ENCODE measurements at places on chromosomes 11 and 22.

DNA sequence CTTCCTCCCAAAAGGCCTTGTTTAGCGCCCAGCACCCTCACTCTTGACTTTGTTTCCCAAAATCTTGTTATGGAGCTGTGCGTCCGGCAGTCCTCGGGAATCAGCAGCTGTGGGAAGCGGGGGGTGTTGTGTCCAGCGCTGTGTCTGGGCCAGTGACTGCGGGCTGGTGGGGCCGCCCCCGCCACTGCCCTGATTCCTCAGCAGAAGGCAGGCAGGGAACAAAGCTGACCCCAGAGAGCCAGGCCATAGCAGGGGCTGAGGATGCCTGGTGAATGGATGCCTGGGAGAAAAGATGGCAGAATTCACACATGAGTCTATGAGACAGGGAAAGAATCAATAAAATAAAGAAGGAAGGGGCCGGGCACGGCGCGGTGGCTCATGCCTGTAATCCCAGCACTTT is 2.5 kb downstream of the APOBEC3C start:
- DNase-seq = no peak

- no peak for DNase-seq
These were observed 4.3 kb upstream of the CHID1 start for GRCh38 chr11:914747-915501.

GRCh38 chr11:57913715-57914704 is 109.7 kb upstream of the OR9Q1 start:
- DNase-seq = no peak

- no peak for DNase-seq
These were observed 92.5 kb downstream of the CCDC83 start for GRCh38 chr11:85947431-85948272.

DNA sequence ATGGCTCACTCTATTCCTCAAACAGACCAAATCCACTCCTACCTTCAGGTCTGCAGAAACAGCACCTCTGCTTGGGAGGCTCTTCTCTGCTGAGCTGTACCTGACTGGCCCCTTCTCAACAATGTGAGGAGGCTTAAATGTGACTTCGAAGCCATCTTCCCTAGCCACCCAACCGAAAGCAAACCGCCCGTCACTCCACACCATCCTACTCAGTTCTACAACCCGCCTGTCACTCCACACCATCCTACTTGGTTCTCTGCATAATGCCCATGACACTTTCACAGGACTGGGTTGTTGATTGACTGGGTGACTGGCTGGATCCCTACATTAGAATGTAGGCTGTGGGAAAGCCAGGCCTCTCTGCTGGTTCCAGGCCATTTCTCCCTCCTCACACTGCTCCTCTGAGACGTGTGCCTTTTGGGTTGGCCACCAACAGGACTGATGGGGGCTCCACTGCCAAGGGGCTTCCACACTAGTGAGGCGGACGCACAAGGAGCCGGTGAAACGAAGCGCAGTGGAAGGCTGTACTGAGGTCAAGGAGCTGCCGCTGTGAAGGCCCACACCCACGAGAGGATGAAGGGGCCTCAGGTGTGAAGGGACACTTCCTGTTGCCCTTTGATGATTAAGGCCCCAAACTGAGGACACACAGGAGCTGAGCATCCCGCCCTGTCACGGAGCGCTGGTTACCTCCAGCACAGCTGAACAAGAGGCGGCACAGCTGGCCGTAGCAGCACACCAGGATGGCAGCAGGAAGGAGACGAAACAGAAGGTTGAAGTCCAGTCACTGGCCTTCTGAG is 47.5 kb upstream of the SPATA19 start:
- DNase-seq = no peak

- DNase-seq = no peak
These were observed 36.3 kb downstream of the KCNC1 start for GRCh38 chr11:17770917-17771316.

GRCh38 chr11:64180891-64181290 is 5.1 kb upstream of the STIP1 start:
- no peak for DNase-seq

DNA sequence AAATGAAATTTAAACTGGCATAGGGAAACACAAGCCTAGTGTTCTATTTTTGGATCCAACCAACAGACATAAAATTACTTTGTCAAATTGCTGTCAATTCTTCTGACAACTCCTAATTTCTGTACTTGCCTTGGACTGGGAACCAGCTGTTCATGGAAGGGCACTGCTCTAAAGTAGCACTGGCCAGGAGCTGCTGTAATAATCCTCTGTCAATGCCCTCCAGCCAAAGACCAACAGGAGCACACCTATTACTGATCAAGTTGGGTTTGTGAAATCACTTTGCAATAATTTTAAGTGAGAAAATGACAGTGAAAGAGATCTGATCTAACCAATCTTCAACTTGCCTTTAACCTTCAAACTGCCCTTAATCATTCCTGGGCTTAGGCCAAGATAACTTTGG is 18.9 kb upstream of the TMEM123 start:
- DNase-seq = no peak

GRCh38 chr22:49048591-49048990 is 779.1 kb downstream of the BRD1 start:
- no peak for DNase-seq

DNA sequence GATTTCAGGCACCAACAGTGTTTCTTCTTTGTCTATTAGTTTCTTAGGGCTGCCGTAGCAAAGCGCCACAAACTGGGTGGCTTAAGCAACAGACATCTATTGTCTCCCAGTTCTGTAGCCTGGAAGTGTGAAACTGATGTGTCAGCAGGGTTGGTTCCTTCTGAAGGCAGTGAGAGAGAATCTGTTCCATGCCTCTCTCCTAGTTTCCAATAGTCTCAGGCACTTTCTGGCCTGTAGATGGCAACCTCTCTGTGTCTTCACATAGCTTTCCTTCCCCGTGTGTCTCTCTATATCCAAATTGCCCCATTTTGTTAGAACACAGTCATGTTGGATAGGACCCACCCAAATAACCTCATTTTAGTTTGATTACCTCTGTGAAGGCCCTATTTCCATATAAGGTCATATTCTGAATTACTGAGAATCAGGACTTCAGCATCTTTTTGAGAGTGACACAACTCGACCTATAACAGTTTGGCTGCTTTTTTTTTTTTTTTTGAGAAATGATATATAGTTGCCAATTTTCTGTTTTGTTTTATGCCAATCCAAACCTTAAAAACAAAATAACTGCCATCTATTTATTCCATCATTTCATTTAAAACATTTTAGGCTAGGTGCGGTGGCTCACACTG is 108.2 kb downstream of the SLC36A4 start:
- no peak for DNase-seq

DNA sequence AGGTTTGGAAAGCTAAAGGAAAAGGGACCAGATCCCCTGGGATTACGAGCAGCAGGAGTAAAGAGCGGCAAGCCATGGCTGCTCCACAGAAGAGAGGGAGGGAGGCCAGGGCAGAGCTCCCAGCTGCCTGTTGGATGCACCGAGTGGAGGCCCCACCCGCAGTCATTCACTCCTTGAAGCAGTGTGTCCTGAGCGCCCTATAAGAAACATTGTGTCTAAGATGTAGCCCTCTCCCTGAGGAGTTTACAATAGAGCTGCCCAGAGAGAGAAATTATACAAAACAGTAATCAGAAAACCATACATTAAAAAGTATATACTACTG is 54.7 kb upstream of the CSNK2A3 start:
- no peak for DNase-seq

DNA sequence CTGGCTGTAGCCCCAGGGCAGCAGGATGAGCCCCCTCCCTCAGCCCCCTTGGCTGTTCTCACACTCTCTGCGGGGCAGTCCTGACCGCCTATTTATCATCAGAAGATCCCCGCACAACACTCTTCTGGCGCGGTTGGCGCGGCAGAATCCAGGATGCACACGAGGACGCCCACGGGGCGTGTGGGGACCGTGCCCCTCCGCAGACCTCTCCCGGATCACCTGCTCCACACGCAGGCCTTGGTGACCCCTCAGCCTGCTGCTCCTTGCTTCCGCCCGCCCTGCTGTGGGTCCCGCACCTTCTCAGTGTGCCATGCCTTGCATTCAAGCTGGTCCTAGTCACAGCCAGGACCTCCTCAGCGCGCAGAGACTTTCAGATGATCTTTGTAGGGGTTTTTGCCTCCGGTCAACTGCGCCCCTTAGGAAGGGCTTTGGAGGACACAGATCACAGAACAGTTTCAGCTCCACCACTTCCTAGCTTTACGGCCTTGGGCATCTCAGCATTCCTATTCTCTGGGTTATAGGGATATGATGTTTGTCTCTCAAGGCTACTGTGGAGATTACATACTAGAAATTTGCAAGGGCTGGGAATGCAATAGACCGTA is 841 bp upstream of the TUB start:
- DNase-seq = no peak

DNA sequence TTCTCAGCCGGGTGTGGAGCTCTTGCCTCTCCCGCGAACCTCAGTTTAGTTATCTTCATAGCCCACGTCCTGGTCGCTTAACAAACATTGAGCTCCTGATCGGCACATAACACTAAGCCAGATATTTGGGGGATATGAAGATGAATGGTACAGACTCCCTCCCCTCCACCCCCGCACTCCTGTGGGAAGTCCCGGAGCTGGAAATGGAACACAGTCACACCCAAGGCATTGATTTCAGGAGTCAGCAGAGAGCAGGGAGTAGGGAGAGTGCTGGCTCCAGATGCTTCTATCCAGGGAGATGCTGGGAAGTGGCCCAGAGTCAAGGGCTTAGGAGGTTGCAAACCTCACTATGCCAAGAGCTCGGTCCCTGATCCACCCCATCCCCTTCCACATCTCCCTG is 26.1 kb upstream of the CABP7 start:
- DNase-seq = no peak

DNA sequence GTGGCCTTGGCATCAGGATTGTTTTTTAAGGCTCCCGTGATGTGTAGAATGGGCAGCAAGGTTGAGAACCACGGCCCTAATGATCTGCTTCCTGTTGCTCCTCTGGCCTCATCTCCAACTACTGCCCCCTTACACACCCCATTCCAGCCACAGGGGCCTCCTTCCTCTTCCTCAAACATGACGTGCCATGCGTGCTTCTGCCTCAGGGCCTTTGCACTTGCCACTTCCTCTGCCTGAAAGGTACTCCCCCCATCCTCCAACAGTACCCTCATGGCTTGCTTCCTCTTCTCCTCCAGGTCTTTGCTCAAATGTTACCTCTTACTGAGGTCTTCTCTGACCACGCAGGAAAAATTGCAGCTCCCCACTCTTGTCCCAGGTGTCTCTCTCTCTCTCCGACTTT is 93.9 kb upstream of the CSNK2A3 start:
- DNase-seq = no peak

- no peak for DNase-seq
These were observed 154.9 kb downstream of the TRPC6 start for GRCh38 chr11:101428918-101429317.

GRCh38 chr11:82004537-82005213 is 729.0 kb downstream of the FAM181B start:
- DNase-seq = no peak

GRCh38 chr11:105757107-105757506 is 147.2 kb downstream of the GRIA4 start:
- DNase-seq = no peak

GRCh38 chr22:20956258-20957101 is 10.6 kb upstream of the AIFM3 start:
- DNase-seq = no peak

DNA sequence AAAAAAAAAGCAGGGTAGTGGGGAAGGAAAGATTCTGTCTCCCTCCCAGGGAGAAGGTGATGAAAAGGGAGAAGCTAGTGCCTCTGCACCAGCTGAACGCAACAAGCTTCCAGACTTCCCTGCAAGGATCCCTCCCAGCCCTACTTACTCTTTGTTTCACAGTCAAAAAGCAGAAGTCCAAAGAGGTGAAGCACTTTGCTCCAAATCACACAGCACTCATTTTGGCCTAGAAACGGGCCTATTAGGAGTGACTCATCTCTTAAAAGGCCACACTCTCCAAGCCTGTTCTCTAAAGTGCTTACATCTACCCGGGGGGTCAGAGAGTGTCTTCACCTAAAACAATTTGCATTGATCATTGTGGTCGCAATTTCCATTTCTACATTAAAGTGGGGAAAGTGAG is 17.7 kb upstream of the GRK3 start:
- no peak for DNase-seq

GRCh38 chr11:115990004-115990447 is 485.8 kb upstream of the CADM1 start:
- DNase-seq = no peak

DNA sequence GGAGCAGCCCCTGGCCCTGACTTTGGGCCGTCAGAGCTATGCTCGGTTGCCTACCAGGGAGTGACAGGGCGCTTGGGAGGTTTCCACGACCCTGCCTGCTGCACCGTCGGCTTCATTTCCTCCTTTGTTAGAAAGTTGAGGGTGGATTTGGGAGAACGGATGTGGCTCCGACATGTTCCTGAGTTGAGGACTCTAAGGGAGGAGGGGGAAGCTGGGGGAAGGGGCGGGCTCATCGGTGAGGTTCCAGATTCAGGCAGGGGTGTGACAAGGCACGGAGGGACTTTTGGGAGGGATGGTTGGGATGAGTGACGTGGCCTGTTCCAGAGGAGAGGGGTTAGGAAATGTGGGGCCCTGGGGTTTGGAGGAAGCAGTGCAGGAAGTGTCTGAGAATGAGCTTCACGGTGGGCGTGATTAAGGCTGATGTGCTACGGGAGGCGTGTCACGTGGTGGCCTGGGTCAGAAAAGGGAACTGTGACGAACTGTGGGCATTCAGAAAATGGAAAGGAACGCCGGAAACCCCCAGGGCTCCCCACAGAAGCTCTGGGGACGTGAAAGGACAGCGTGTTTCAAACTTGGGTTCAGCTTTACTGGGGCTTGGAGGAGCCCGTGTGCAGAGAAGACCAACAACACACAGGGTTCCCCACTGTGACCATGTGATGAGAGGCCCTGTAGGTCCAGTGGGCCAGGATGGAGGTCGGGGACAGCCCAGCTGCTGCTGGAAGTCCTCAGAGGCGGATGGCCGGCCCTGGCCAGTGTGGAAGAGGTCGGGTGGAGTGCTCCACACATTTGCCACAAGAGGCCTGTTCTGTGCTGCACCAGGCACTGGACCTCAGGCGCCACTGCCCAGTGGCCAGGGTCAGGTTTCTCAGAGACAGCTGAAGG is 2.8 kb downstream of the PARVB start:
- peak; percentile 33 for DNase-seq

GRCh38 chr11:12693479-12694182 is 19.4 kb downstream of the TEAD1 start:
- no peak for DNase-seq

DNA sequence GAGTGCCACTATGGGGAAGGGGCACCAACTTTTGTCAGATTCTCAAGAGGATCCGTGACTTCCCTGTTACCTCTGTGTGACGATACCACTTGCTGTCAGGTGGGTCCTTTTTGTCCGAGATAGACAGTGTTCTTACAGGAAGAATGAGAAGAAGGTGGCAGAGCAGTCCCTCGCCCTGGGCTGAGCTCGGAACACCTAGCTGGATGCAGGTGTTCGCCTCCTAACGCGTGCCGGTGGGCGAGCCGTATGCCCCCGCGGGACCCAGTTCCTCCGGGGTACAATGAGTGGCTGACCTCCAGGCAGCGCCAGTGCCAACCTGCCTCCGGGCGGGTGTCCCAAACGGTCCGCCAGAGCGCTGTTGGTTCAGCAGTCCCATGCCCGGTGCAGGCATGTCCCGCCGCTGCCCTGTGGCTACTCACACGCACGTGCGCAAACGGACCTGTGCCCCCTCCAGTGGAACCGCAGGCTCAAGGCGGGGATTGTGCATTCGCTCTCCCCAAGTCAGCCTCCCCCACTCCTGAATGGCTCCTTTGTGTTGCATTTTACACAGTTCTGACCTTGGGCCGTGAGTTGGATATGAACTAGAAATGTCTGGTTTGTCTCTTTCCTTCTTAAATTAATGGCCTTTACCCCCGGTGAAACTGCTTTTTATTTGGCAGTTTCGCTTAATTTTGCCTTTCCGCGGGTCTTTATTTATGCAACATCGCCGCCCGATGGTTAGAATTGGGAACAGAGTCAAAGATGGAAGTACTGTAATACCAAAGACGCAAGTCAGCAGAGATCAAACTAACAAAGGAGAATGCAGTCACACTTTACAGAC is 1.1 kb upstream of the ABTB2 start:
- DNase-seq = peak; percentile 47
